ENCODE measurements at places on chromosomes 6 and 20. TPM values are rescaled to one million over a fixed set of nuclear protein-coding genes. Genes with fewer than 3 reads are reported as not detected.

The ATP9A gene
- 35.8 TPM for total RNA-seq

DNA sequence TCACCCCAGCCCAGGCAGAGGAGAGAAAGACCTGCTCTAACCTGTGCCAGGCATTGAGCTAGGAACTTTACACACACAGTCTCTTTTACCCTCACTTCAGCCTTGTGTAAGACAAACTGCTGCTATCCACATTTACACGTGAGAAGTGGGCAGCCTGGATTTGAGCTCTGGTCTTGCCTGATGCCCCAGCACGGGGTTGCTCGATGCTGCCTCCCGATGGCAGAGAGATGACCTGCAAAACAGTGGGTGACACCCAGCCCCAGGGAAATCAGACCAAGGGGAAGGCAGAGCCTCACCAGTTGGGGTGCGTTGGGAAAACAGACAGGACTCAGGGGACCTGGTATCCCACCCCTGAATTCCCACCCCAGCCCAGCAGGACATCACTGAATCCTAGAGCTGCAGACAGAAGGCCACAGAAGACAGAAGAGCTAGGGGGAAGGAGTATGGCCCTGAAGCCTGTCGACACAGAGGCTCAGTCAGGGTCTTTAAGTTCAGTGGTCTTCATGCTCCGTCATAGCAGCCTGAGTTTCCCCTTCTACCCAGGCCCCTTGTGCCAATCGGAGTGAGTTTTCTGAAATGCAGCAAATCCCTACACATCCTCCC lies 990 bp downstream of the BPI start:
- no peak for DNase-seq

DNA sequence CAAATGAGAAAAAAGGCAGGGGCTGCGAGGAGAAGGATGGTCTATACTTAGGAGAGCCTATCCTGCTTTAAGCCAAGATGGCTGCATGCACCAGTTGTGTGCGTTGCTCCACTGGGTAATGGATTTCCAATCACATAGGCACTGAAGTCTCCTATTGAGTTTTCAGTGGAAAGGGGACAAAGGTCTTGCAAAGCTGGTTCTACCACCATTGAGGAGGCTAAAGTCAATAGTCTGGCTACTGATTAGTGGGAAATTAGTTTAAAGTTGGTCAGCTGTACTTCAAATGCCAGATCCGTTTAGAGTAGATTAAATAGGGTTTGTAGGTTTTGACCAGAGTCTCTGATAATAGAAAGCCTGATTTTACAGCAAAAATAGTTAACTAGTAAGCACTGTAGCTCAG lies 104.9 kb downstream of the SESN1 start:
- no peak for DNase-seq

- peak; percentile 85 for DNase-seq
These were observed 8.1 kb upstream of the ZBP1 start for GRCh38 chr20:57628047-57628961.

The LY6G6D gene
- total RNA-seq, result not detected

DNA sequence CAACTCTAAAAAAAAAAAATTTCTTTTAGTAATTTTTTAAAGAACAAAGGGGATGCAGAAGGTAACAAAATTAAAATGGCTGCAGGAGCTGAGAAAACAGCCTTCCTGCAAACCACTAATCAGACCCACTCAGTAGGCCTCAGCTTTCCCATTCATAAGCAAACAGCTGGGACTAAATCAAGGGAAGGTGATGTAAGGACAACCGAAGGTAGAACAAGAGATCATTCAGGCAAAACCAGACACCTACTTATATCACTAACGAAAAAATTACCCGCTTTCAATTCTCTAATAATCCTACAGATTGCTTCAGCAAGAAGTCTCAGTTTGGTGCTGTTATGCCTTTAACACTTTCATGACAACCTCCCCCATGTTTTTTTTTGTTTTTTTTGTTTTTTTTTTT lies 124.0 kb downstream of the ZMYND8 start:
- DNase-seq, result no peak

GRCh38 chr6:142761756-142762155 lies 183.2 kb downstream of the HIVEP2 start:
- DNase-seq, result no peak

The SLC12A5 gene
- not detected for total RNA-seq

DNA sequence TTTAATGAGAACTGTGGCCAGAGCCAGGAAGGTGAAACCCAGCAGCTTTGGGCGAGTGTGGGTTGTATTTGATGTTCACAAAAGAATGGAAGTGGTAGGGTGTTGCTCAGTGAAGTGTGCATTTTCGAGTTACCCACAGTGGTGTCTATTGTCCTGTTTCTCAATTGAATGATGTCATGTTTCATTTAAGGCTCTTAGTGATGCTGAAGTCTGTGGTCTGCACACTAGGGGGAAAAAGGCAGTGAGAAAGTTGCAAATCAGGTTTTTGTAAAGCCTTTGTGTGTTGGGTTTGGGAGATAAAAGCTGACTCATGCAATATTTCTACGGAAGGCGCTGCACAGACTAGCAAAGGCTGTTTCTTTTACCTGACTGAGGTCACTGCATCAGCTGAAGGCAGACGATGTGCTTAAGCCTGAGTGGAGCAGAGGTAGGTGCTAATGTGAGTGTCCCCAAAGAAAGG lies 121.1 kb downstream of the PLEKHG1 start:
- no peak for DNase-seq

The NRSN1 gene
- 1.5 TPM for total RNA-seq

The DDO gene
- not detected for total RNA-seq

GRCh38 chr6:11350294-11350693 lies 117.8 kb upstream of the NEDD9 start:
- no peak for DNase-seq

The TRIM15 gene
- total RNA-seq, result not detected

DNA sequence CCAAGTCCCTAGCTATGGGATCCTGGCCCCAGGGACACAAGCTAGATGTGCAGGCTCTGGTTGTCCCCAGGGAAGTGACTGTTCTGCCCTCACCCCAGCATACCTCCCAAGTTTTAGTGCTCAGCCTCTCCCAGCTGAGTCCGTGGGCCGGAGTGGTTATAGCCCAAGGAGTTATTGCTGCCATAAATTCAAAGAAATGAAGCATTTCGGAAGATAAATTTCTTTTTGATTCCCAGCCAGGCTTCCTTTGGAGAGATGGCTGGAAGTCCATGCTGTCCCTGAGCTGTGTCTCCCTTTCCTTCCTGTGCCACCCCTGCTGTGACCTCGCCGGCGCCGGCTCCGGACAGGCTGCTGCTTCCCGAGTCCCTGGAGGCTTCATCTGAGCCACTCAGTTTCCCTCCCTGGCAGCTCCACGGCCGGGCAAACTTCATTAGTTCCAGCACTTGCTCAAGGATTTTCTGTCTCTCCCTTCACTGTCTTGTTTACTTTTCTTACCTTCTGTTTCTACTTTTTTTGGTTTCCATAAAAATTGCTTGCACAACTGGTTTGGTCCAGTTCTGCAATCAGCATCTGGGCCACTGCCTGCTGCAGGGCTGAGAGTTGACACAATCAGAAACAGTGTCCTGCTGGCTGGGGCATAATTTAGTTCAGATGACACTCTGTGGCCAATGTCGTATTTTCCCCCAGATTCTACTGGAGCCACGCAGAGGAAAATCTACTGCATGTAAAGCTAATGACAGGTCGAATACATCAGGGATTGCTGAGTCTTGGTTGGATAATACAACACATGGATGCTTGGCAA lies 225.5 kb downstream of the SYNDIG1 start:
- DNase-seq, result peak; percentile 83

GRCh38 chr20:24738981-24739633 lies 210.0 kb upstream of the CST7 start:
- DNase-seq, result no peak

The OR2H1 gene
- total RNA-seq, result not detected

DNA sequence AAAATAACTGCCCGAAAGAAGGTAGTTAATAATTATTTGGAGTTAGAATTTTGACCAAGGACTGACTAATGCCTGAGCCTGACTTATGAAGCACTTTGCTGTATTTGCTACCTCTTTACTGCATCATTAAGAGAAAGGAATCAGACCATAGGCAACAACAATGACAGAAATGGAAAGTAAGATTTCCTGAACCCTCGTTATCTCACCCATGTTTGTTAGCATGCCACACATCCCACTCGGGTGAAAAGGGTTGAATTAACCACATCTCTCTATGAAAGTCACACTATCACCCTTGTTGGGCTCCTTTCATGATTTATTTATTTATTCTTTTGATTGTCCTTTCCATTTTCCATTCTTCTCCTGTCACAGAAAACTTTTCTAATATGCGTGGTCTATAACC lies 59.6 kb downstream of the OLIG3 start:
- DNase-seq, result no peak

DNA sequence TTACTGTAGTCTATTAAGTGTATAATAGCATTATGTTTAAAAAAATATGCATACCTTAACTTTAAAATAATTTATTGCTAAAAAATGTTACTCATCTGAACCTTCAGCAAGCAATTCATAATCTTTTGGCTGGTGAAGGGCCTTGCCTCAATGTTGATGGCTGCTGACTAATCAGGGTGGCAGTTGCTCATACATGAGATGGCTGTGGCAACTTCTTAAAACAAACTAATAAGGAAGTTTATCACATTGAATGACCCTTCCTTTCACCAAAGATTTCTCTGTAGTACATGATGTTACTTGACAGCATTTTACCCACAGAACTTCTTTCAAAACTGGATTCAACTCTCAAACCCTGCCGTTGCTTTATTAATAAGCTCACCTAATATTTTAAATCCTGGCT lies 84.0 kb downstream of the TASP1 start:
- DNase-seq, result no peak

DNA sequence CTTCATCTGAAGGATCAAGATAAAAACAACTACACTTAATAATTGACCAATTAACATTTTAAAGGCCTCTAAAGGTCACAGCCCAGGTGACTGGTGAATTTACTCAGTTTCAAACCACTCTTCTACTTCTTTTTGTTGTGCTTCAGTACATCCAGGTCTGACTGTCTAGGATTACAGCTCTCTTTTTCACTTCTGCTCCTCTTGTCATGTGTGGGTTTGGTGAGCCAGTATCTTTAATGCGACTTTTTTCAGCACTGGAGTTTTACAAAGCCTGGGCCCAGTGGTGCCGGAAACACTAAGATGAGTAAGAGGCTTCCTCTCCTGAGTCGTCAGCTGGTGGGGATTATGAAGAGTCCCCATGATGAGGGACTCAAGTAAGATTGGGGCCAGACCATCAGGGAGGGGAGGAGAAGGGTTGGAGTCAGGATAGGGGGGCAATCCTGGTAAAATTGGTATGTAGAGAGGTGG lies 27.0 kb downstream of the HECA start:
- DNase-seq, result no peak

DNA sequence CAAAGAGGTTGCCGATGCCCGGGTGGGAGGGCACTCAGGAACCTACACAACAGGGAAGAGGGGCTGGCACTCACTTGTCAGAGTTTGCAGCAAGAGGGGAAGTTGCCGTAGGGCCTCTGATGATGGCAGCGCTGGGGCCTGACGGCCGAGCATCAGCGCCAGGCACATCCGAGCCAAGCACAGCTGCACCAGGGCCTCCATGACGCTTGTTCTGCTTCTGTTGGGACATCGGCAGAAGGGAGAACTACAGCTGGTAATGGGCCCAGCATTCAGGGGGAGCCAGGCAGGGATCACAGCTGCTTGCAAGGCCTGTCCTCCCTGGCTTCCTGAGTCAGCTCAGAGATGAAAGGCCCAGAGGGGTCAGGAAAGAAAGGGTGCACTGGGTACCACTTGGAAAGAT lies 367.7 kb downstream of the CDH4 start:
- DNase-seq, result no peak

The SLC2A10 gene
- 21.6 TPM for total RNA-seq

DNA sequence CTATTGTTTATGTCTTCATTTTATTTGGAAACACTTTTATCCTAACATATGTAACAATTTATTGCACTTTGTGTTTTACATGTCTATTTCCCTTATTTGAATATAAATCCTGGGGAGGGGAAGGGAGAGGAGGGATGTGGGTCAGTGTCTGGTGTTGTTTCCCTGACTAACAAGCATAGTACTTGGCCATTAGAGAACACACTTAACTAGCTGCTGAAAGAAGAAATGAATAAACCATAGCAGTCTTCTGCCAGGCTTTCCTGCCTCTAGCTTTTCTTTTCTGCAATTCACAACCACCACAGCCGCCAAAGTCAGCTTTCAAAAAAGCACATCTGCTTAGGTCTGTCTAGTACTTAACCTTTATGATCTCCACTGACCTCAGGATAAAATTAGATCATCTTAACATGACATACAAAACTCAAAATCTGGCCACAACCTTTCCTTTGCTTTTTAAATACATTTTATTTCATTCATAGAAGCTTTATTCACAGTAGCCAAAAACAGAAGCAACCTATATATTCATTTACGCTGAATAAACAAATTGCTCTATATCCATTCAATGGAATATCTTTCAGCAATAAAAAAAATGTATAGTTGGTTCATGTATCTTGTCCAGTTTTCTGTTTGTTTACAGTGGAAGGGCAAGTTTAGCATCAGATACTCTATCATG lies 16.3 kb downstream of the PDSS2 start:
- no peak for DNase-seq

DNA sequence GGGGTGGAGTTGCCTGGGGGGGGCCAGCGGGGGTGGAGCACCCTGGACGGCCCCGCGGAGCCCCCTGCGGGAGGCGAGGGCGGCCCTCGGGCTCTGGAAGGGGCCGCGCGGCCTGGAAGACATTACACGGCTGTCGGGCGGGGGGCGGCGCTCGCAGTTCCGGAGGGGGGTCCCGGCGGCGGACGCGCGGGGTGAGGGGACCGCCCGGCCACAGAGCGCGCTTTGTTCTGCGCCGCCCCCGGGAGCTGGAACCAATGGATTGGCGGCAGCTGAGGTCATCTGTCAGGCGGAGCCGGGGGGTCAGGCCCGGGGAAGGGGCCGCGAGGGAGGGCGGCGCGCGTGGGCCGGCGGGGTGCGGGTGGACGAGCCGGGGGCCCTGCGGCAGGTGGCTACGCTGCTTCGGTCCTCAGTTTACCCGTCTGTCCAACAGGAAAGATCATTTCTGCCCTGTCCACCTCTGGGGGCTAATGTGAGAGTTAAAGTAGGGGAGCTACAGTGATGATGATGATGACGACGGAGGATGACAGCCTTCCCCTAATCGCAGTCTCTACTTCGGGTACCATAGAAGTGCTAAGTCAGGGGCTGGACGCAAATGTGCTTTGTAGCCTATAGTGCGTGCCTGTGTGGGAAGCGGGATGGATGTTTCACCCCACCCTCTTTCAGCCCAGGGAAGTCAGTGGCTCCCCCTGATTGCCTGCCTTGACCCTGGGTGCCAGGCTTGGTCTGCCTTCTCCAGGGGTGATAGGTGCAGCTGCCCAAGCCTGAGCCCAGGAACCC lies 10.4 kb downstream of the SRXN1 start:
- no peak for DNase-seq

The LRRN4 gene
- not detected for total RNA-seq

DNA sequence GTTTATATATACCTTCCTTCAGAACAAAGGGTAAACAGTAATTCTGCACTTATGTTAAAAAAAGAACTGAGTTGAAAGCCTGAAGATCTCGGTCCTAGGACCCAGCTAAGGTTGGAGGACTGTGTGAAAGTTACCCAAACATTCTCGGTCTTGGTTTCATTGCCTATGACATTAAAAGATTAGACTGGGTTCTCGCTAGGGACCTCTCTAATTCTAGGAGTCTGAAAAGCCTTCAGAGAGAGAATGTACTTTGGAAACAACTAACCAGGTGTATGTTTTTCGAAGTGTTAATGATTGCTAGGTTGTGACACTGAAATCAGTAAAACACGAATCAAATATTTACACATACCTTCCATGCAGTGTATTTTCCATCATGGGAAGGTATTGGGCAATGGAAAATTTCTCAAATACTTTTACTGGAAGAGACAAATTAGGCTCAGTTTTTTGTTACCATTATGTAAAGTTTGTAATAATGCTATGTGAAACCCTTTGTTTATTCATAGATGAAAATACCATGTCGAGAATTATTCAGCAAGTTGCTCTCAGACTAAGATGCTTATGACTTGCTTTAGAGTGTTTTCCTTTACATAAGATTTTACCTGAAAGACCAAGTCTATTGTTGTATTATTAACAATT lies 113.7 kb upstream of the LOC128125822 start:
- no peak for DNase-seq

Data from vagina (tissue), 2 donors.